ENCODE measurements at places on chromosomes 16 and 17.
A peak's percentile ranks its signal among the peaks of the same experiment; 100 is the strongest.

DNA sequence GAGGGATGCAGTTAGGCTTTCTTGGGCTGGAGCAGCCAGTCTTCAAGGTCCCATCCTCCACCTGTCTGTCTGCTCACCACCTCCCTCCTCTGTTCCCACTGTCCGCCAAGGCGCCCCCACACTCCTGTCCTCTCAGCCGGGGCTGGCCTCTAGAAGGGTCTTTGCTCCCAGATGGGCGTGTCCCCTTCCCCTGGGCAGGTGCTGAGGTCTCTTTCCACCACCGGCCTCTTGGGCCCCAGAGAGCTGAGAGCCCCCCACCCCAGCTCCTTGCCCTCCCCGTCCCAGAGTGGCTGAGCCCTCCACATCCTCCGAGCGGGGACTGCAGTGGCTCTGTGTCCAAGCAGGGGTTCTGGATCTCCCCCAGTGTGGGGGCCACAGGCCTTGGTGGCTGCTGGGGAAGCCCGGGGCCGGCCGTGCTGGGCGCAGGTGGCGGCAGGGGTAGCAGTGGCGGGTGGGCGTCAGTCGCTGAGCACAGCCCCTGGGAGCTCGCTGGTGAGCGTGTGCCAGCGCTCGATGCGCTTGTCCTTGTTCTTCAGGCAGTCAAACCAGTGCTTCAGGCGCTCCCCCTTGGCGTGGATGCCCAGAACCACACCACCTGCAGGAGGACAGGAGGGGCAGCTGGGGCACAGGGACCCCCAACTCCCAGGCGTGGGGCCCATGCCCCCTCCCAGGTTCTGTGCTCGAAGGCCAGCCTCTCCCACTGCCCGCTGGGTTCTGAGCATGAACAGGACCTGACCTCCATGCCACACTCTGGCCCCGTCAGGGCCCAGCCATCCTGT, 9.8 kb downstream of the SCGB1C2 start:
- no peak for DNase-seq

DNA sequence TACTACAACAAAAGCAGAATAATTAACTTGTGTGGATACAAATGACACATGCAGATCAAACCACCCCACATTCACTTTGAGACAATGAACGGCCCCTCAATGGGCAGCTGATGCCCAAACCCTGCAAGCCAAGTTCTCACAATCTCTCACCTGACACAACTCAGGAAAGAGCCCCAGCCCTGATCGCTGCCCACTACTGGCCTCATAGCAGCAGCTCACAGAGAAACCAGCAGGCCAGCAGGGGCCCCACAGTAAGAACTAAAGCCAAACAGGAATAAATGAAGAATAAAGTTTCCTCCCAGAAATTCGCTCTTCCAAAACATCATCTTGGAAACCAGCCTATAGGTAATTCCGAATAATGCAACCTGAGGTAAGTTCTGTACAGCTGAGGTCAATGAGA, 7.7 kb downstream of the AKTIP start:
- DNase-seq, result no peak

GRCh38 chr17:55743103-55743679, 7.7 kb upstream of the PCTP start:
- DNase-seq, result peak; percentile 86

DNA sequence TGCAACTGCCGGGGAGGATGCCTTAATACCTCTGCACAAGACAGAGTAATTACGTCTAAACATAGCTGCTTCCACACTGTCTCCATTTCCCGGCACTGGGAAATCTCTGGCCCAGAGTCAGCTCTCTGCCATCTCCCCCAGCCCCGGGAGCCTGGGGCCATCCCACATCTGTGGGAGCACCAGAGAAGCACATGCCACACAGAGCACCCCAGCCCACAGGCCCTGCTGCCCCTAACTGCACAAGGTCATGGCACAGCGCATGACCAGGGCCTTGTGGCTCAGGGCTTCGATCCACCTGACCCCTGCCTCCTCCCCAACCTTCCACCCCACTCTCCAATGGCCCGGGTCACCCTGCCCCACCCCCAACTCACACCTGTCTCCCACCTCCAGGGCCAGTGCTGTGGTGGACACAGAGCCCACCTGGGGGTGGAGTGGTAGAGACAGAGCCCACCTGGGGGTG, 36.6 kb upstream of the RBFOX3 start:
- no peak for DNase-seq

GRCh38 chr17:2051933-2052559, 2.9 kb upstream of the HIC1 start:
- no peak for DNase-seq

- no peak for DNase-seq
Measured at GRCh38 chr17:32870027-32870670, 6.8 kb downstream of the MYO1D start.

GRCh38 chr16:49755313-49755620, 100.6 kb downstream of the ZNF423 start:
- DNase-seq, result peak; percentile 48

- no peak for DNase-seq
Measured at GRCh38 chr17:48093341-48094045, 7.8 kb downstream of the CBX1 start.

GRCh38 chr16:17963185-17963836, 373.2 kb downstream of the NPIPA8 start:
- DNase-seq, result no peak

GRCh38 chr17:75764711-75765421, at the start of gene GALK1:
Gene GALK1 (minus strand): TSS chr17:75765192. CDS start chr17:75765136, 56 bp downstream.
- peak; percentile 71 for DNase-seq

- peak; percentile 52 for DNase-seq
Measured at GRCh38 chr16:20910781-20911321, 10.3 kb downstream of the LYRM1 start.

- DNase-seq, result peak; percentile 71
Measured at GRCh38 chr17:74493331-74493833, 26.9 kb downstream of the CD300A start.

- no peak for DNase-seq
Measured at GRCh38 chr17:26731005-26731921, 562.7 kb upstream of the WSB1 start.

DNA sequence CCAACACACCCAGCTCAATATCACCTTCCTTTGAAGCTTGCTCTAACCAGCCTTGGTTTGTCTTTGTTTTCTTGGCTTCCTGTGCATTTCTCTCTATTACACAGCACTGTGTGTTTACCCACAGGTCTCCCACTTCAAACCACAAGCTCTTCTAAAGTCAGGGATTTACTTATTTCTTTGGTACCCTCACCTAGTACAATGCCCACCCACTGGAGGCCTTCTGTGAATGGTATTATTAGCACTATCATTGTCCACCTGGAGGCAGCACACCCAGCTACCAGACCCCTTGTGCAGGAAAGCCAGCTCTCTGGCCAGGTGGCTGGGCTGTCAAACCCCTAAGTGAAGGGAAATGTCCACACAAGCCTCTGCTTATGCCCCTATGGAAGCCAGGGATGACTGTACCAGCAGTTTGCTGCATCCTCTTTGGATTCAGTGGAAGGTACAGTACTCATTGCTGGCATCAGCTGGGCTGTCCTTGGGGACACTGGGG, 9.4 kb upstream of the TOP2A start:
- DNase-seq, result no peak
